ENCODE measurements at places on chromosomes 6 and 20.

DNA sequence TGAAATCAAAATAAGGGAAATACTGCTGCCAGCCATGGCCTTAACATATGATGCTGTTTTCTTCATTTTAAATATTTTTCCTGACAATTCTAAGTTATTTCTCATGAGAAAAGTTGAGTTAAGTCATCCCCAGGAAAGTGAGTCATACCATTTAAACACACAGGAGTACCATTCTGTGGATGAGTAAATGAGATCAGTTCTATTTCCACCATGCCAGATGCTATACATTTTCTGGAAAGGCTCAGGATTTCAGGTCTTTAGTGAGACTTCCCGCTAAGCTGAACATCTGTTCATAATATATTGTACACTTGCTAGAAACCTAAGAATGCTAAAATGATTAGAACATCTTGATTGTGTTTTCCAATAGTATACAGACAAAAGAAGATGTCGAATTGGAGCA lies 256.2 kb upstream of the MANEA start:
- DNase-seq, result no peak

DNA sequence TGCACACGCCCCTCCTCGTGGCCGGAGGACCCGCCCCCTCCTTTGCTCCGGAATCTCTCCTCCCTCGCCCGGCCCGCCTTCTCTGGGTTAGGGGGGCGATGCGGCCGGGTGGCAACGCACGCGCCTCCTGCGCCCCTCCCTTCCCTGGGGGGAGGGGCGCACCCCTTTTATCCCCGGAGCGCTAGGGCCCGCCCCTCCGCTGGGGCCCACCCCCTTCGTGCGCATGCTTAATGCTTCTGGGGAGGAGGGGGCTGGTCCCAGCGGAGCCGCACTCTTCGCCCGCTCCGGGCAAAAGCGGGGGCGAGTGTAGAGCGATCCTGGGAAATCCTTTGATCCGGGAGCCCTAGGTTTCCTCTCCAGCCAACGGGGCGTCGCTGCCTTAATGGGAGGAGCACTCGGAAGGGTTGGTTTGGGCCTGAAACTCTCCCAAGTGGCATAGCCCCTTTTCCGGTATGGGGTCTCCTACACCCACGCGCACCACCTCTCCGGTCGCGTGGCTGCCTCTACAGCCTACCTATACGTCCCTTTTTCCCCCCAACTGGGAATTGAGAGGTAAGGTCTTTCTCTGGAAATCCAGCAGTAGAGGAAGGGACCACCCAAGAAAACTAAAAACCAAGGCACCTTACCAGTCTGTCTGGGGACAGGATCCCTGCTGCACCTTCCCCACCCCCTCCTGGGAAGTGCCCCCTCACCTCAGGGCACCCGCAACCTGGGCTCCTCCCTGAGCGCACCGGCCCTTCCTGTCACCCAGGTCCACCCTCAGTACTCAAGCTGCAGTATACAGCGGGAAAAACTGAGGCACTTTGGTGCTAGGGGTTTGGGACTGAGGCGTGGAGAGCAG lies 2.1 kb downstream of the SOX12 start:
- DNase-seq, result peak; percentile 61

DNA sequence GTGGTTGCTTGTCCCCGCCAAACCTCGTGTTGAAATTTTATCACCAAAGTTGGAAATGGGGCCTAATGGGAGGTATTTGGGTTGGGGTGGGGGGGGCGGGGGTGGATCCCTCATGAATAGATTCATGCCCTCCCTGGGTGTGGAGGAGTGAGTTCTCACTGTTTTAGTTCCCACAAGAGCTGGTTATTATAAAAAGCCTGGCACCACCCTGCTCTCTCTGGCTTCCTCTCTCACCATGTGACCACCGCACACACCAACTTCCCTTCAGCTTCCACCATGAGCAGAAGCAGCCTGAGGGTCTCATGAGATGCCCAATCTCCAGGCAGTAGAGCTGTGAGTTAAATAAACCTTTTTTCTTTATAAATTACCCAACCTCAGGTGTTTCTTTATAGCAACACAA lies 111.3 kb downstream of the PRDM1 start:
- DNase-seq, result no peak

DNA sequence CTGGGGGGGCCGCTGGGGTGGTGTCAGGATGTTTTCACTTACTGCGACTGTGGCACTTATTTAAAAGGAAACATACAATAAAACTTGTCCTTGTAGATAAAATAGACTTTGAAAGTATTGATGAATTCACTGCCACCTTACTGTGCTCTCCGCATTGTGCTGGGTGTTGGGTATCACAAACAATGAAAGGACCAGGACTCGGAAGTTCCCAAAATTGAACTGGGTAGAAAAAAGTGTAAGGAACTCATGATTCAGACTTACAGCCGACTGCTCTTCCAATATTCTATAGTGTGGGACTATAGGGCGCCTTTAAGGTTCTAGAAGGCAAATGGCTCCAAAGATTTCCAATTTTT lies 32.1 kb upstream of the ID4 start:
- no peak for DNase-seq

DNA sequence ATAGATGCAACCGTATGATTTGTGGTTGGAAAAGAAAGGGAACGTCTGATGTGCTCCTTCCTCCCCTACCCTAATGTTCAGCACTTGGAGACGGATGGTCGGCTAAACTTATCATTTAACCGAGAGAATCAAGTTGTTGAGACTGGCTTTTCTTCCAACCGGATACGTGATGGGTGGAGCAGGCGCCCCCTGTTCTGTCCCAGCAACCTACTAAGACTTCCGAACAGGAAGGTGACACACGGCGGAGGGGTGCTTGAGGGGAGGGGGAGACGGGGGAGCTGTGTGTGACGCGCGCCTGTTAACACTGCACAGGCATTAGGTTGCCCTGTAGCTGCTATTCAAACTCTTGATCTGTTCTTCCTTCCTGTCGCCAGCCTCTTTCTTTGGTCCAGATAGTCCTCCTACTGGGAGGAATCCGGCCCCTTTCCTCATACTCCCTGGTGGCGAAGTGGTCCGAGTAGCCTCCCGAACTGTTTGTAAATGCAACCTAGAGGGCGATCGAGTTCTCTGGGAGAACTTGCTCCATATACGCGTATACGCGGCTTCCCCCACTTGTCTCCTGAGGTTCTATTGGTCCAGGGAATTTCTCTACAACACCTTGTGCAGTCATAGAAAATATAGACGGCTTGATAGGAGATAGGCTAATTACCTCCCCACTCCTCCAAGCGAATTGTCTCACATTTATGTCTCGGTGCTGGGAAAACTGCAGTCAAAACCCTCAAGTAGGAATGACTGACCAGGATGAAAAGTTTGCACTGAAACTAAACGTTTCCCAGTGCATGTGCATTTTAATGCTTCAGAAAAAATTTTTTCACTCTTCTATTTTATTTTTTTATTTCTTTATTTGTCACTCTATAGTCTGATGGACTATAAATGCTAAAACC lies 126.0 kb upstream of the SLC2A12 start:
- peak; percentile 64 for DNase-seq

DNA sequence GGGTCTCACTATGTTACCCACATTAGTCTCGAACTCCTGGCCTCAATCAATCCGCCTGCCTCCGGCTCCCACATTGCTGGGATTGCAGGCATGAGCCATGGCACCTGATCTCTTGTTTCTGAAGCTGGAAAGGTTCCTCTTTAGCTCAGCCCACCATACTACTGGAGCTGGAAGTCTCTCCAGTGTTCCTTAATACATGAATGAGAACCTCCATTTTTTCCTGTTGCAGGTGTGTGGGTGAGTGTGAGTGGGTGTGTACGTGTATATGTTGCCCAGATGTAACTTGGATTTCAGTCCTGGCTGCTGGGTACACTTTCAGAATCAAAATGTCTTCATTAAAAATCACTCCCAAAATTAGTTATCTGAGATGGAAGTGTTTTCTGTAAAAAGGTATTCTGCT lies 11.1 kb downstream of the PNPLA1 start:
- DNase-seq, result no peak

- peak; percentile 17 for DNase-seq
Measured at GRCh38 chr6:26086211-26086610, 1.0 kb upstream of the HFE start.

- no peak for DNase-seq
Measured at GRCh38 chr6:45424451-45424861, 46.7 kb upstream of the SUPT3H start.

DNA sequence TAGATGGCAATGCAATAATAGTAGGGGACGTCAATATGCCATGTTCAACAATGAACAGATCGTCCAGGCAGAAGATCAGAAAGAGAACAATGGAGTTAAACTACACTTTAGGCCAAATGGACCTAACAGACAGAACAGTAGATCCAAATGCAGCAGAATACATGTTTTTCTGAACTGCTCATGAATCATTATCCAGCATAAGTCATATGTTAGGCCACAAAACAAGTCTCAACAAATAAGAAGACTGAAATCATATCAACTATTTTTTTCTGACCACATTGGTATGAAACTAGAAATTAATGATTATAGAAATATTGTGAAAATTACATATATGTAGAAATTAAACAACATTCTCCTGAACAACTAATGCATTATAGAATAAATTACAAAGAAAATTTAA lies 10.2 kb upstream of the DEFB125 start:
- no peak for DNase-seq

DNA sequence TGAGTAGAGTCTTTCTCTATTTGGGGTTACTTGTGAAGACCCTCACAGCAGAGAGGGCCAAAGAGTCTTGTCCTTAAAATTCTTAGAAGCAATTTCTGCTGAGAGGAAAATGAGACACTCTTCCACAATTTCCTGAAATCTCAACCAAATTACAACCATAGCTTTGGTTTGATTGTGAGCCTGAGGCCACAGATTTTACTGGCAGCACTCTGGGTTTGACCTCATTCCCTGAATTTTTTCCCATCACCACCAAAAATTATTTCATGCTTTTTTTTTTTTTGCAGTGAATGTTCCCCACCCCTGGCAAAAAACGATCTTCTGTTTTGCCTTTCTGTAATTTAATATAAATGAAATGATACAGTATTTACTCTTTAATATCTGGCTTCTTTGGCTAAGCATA lies 125.5 kb downstream of the THEMIS start:
- DNase-seq, result no peak

DNA sequence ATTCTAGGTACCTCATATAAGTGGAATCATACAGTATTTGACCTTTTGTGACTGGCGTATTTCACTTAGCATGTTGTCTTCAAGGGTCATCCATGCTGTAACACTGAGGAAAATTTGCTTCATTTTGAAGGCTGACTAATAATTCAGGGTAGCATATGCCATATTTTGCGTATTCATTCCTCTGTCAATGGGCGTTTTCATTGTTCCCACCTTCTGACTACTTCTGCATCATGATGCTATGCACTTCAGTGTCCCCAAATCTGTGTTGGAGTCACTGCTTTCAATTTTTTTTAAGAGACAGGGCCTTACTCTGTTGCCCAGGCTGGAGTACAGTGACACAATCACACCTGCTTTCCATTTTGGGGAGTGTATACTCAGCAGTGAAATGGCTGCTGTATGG lies 51.6 kb downstream of the SYNDIG1 start:
- DNase-seq, result no peak

DNA sequence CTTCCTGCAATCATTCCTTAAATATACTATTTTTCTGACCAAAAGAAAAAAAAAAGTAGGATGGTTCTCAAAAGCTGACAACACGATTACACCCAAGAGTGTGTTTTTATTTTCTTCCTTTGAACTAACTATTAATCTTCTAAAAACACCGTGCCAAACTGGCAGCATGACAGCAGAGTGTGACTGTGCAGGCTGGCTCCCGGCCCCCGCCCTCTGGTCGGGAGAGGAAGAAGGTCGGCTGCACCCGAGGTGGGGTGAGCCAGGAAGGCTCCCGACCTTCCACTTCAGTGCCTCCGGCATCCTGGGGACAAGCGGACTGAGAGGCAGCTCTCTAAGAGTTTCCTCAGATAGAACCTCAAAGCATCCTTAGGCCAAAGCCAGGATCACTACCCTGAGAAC lies 29.2 kb downstream of the SLC22A23 start:
- DNase-seq, result no peak

DNA sequence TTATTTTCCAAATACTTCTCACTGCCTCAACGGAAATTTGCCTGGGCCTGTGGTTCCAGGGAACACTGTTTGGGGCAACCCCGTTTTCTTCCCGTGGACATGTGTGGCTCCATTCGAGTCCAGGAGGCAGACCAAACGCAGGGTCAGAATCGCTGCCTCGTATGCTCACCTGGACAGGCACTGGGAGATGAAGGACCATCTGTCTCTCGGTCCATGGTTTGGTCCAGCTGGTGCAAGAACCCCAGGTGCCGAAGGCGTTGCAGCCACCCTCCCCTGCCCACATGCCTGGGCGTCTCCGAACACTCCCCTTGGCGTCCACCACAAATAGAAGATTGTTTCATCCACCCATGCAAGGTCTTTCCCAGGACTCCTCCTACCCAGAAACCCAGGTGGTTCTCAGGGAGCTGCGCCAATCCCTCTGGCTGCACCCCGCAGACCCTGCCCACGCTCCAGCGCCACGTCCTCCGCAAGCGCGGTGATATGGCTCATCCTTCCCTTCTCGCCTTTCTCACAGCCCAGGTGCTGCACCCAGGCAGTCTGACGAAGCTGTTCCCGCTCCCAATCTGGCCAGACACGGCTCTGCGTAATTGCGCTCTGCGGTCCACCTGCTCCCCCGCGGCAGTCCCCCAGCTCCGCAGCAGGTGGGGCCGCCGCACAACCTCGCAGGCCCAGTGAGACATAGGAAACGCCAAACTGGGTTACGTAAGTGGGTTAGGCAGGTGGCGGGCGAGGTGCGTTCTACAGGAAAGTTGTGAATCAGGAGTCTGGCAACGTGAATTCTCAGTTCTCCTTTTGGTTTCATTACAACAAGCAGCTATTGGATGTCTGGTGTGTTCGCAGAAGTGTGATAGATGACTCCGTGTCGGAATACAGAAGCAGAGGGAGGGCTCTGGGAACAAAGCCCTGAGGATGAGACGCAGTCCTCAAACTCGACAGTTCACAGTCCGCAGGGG lies 146.2 kb upstream of the ECI2 start:
- no peak for DNase-seq

DNA sequence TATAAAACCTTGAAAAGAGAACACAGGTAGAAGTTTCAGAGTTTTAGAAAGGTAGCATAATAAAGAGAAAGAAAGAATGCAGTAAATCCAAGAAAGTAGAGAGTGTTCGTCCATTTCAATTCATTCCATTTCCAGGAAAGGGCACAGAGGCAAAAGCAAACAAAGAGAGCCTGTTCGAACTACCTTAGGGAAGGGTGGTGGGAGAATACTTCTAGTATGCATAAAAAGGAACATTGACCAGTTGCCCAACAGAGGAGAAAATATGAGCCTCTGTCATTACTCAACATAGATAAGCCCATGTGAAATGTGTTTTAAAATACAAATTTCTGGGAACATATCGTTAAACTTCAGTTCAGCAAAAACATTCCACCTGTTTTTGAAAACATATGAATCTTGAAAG lies 60.6 kb downstream of the CYP39A1 start:
- DNase-seq, result no peak

DNA sequence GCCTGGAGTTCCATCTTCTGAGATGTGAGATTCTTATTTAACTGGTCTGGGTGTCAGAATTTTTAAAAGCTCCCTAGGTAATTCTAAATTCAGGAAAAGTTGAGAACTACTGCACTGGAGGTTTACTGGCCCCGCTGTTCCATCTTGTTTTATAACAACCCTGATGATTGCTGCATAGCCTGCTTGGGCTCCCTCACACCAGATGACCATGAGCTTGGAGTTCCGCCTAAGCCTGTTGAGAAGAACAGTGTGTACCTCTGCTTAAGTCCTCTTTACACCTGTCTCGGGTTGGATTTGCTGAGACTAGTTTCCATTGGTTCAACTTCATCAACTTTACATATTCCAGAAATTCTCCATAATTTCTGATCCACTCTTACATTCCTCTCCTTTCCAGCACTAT lies 77.9 kb downstream of the FKBP5 start:
- DNase-seq, result no peak

GRCh38 chr6:36491378-36491965 lies 48.7 kb downstream of the KCTD20 start:
- DNase-seq, result no peak
